ENCODE measurements at places on chromosomes 4 and X. TPM values are rescaled to one million over a fixed set of nuclear protein-coding genes. Genes with fewer than 3 reads are reported as not detected.

Gene TXK
- 0.69 TPM for total RNA-seq

Gene NAP1L3
- 0.69 TPM for total RNA-seq

Gene NPY2R
- not detected for total RNA-seq

Gene RAB40AL
- not detected for total RNA-seq

Gene HADH
- total RNA-seq = 15.9 TPM

Gene FGF2
- 20.7 TPM for total RNA-seq

Gene NEIL3
- total RNA-seq = 18.1 TPM

Gene STPG2
- not detected for total RNA-seq

Gene NXF2
- not detected for total RNA-seq

Gene SSX2
- not detected for total RNA-seq

Gene SPANXN3
- total RNA-seq = not detected

Gene ZFP92
- total RNA-seq = not detected

Gene MAMLD1
- total RNA-seq = 2.5 TPM

Gene TMEM47
- total RNA-seq = 52.1 TPM

Gene HMX1
- not detected for total RNA-seq

Gene IL2RG
- 5.3 TPM for total RNA-seq

Gene NPY5R
- total RNA-seq = not detected

Gene ASB5
- 0.57 TPM for total RNA-seq

Gene MAGEC1
- 0.79 TPM for total RNA-seq

Gene SMIM31
- total RNA-seq = not detected

Gene GNRHR
- total RNA-seq = not detected

Gene BEX5
- 1.4 TPM for total RNA-seq

Gene UCP1
- total RNA-seq = not detected

Gene NEXMIF
- not detected for total RNA-seq

Gene METTL14
- total RNA-seq = 44.8 TPM

Gene PDZD11
- total RNA-seq = 220 TPM

Gene IRS4
- total RNA-seq = not detected

All from M059J (cell line).